ENCODE measurements at places on chromosomes 2 and 18. TPM values are rescaled to one million over a fixed set of nuclear protein-coding genes. Genes with fewer than 3 reads are reported as not detected.

The CNRIP1 gene
- 43.2 TPM for total RNA-seq

The EFEMP1 gene
- total RNA-seq, result 235 TPM

The CYP27A1 gene
- total RNA-seq, result 30.0 TPM

The LHCGR gene
- total RNA-seq, result not detected

The CRYGD gene
- total RNA-seq, result not detected

DNA sequence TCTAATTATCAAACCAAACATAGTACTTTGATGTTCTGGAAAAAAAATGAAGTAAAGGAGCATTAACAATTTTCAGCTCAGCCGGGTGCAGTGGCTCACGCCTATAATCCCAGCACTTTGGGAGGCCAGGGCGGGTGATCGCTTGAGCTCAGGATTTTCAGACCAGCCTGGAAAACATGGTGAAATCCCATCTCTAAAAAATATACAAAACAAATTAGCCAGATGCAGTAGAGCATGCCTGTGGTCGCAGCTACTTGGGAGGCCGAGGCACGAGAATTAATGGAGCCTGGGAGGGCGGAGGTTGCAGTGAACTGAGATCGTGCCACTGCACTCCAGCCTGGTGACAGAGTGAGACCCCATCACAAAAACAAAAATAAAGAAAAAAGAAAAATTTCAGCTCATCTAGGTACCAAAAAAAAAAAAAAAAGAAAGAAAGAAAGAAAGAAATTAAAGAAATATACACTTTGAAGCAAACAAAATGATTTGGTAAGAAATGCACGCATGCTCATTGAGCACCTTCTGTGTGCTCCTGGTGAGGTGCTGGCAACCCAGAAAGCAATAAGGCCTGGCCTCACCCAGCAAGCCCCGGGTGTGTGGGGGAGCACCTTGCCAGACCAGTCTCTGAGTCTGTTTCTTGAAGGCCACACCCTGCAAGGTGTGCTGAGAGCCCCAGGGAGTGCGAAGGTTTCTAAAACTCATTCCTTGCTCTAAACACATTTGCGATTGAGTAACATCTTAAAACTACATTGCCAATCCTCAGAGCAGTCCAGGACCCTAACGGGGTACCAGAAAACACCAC lies 133.5 kb downstream of the TFCP2L1 start:
- H3K4me3 ChIP-seq, result no peak overlapping the region
- peak; percentile 95 for DNase-seq
- H3K36me3 ChIP-seq, result no peaks in the 10 kb centered on the region
- peaks cover 17% of the 10 kb centered on the region for H3K4me1 ChIP-seq

DNA sequence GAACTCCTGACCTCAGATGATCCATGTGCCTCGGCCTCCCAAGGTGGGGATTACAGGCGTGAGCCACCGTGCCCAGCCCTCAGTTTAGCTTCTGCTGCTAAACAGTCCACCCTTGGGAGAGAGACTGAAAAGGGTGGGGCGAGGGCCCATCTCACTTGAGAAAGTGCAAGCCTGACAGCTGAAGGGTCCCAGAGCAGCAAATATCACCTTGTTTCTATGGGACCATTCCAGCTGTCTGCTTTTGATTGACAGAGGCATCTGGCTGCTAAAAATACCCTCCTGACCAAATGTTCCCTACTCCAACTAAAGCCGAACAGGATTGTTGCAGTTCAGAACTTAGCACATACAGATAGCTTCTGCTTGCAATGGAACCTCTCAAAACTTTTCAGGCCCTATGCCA lies 436 bp upstream of the SMYD1 start:
- H3K36me3 ChIP-seq, result no peaks in the 10 kb centered on the region
- H3K4me3 ChIP-seq, result no peak overlapping the region
- H3K27me3 ChIP-seq, result no peaks in the 10 kb centered on the region
- no peak for DNase-seq

DNA sequence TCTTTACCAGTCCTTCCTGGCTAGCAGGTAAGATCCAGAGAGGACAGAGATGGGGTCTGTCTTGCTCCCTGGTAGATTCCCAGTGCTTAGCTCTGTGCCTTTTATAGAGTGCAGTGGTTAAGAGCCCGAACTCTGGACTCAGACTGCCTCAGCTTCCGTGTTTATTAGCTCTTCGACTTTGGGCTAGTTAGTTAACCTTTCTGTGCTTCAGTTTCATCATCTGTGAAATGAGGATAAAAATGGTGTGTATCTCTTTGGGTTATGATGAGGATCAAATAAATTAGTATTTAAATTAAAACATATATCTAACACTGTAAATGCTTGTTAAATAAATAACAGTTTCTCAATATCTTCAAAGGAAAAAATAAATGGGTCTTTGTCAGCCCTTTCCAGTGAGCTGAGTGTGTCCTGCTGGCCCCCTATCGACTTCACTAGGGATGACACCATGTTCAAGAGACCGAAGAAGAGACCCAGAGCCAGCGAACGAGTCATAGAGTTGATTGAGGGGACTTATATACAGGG lies 38.2 kb downstream of the CERS6 start:
- no peak for DNase-seq
- peaks cover 16% of the 10 kb centered on the region for H3K4me1 ChIP-seq
- no peak overlapping the region for H3K4me3 ChIP-seq
- no peak overlapping the region for H3K27ac ChIP-seq
- no peaks in the 10 kb centered on the region for H3K27me3 ChIP-seq
- H3K36me3 ChIP-seq, result no peaks in the 10 kb centered on the region

GRCh38 chr2:150052457-150052856 lies 435.0 kb downstream of the RND3 start:
- no peak for DNase-seq
- H3K27me3 ChIP-seq, result no peaks in the 10 kb centered on the region
- H3K36me3 ChIP-seq, result no peaks in the 10 kb centered on the region
- H3K4me1 ChIP-seq, result no peaks in the 10 kb centered on the region
- H3K27ac ChIP-seq, result no peak overlapping the region

GRCh38 chr2:29425866-29426265 lies 310.7 kb downstream of the CLIP4 start:
- H3K36me3 ChIP-seq, result no peaks in the 10 kb centered on the region
- H3K27me3 ChIP-seq, result no peaks in the 10 kb centered on the region
- no peaks in the 10 kb centered on the region for H3K4me1 ChIP-seq
- no peak for DNase-seq
- no peak overlapping the region for H3K4me3 ChIP-seq

- H3K27ac ChIP-seq, result no peak overlapping the region
- H3K36me3 ChIP-seq, result no peaks in the 10 kb centered on the region
- peaks cover 81% of the 10 kb centered on the region for H3K4me1 ChIP-seq
- no peak overlapping the region for H3K4me3 ChIP-seq
- no peak for DNase-seq
Measured at GRCh38 chr2:101795033-101795432, 97.5 kb downstream of the MAP4K4 start.

DNA sequence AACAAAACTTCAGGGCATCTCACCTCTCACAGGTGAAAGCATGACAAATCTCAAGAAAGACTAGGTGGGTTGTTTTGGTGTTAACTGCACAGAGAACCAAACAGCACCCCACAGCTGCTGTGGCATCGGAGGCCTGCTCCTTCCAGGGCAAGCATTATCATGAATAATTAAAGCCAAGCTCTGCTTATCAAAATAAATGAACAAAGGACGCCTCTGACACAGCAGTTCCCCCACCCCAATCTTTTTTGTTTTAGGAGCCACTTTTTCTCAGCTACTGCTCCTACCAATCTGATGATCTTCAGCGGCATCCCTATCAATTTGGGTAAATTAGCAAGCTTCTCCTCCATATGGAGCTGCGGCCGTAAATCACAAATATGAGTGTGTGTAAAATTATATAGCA lies 58.6 kb downstream of the KLF7 start:
- no peak overlapping the region for H3K4me3 ChIP-seq
- H3K36me3 ChIP-seq, result peaks cover 15% of the 10 kb centered on the region
- H3K4me1 ChIP-seq, result no peaks in the 10 kb centered on the region
- DNase-seq, result no peak
- H3K27me3 ChIP-seq, result no peaks in the 10 kb centered on the region
- H3K27ac ChIP-seq, result no peak overlapping the region

DNA sequence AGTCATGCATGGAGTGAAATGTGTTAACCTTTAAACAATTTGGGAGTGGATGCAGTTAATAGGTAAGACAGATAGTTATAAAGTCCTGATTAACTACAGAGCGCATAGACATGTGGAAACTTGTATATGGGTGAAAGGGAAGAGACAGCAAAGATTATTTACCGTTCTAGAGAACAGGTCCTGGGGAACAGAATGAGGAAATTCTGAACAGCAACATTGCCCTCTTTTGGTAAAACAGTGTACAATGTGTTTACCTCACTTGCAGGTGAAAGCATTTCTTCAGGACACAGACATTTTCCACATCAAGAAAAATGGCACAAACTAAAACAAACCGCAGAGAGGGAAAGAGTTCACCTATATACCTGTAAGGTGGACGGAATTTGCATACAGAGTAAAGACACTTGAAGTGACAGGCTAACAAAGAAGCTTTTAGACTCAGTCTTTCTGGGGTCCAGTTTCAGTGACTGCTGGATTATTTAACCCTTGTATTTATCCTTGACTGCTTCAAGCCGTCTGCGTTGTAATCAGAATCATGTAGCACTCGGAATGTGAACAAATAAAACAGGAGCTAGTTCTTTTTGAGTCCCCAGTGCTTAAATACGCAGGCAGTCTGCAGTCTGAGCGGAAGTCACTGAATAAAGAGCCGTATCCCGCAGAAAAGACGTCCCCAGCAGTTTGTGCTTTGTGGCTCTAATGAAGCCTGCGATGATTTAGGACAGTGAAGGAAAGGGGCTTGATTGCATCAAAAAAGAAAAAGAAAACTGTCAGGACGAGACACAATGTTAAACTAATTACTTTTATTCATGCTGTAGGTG lies 364.8 kb upstream of the GALNT5 start:
- peak overlapping the region; percentile 32 for H3K4me3 ChIP-seq
- H3K27ac ChIP-seq, result no peak overlapping the region
- H3K4me1 ChIP-seq, result no peaks in the 10 kb centered on the region
- no peaks in the 10 kb centered on the region for H3K27me3 ChIP-seq
- DNase-seq, result no peak

GRCh38 chr2:61926531-61927477 lies 21.3 kb downstream of the COMMD1 start:
- H3K4me3 ChIP-seq, result no peak overlapping the region
- no peak for DNase-seq

DNA sequence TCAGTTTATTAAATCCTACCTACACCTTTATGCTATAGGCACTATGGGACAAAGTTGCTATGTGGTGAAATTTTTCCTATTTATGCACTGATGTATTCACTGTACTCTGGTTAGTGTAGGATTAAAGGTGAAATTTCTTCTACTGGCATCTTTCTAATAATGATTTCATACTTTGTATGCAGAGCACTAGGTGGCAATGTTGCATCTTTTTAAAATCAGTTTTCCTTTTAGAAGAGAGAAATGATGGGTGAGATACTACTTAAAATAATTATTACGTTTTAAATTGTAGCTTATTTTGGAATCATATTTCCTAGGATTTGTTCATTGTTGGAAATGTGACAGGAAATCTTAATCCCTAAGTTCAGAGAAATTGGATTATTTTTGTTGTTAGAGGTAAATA lies 150.9 kb downstream of the CD8B2 start:
- H3K4me3 ChIP-seq, result no peak overlapping the region
- H3K4me1 ChIP-seq, result peaks cover 11% of the 10 kb centered on the region
- no peak overlapping the region for H3K27ac ChIP-seq
- no peak for DNase-seq
- no peaks in the 10 kb centered on the region for H3K36me3 ChIP-seq
- H3K27me3 ChIP-seq, result no peaks in the 10 kb centered on the region

DNA sequence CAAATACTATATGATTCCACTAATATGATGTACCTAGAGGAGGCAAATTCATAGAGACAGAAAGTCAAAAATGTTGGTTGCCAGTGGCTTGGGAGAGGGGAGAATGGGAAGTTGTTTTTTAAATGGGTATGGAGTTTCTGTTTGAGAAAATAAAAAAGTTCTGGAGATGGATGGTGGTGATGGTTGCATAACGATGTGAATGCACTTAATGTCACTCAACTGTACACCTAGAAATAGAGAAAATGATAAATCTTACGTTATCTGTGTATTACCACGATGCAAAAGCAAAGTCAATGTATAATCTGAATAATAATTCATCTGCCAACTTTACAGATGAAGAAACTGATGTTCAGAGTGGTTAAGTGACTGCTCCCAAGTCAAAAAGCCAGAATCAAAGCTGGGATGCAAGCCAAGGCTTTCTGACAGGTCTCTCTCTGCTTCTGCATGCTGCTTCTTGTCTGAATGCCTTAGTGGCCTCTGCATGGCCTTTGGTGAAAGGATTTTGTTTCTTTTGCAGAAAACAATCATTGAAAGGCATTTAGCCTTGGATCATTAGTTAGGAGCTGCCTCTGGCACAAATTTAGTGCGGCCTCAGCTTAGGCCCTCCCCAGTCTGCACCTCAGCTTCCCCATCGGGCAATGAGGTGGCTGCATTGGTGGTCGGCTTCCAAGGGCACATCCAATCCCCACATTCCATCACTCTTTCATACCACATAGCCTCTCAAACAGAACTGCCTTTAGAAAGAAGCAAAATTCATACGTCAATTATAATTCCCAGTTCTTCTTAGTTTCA lies 46.5 kb upstream of the MYCN start:
- no peak for DNase-seq
- H3K36me3 ChIP-seq, result no peaks in the 10 kb centered on the region
- no peaks in the 10 kb centered on the region for H3K27me3 ChIP-seq
- no peaks in the 10 kb centered on the region for H3K4me1 ChIP-seq
- no peak overlapping the region for H3K4me3 ChIP-seq
- no peak overlapping the region for H3K27ac ChIP-seq

GRCh38 chr2:109560265-109560664 lies 53.5 kb downstream of the SEPTIN10 start:
- H3K4me1 ChIP-seq, result peaks cover 16% of the 10 kb centered on the region
- no peaks in the 10 kb centered on the region for H3K27me3 ChIP-seq
- no peak overlapping the region for H3K4me3 ChIP-seq
- no peaks in the 10 kb centered on the region for H3K36me3 ChIP-seq
- H3K27ac ChIP-seq, result no peak overlapping the region

- H3K36me3 ChIP-seq, result no peaks in the 10 kb centered on the region
- no peaks in the 10 kb centered on the region for H3K27me3 ChIP-seq
- peaks cover 13% of the 10 kb centered on the region for H3K4me1 ChIP-seq
- H3K27ac ChIP-seq, result peak overlapping the region; percentile 17
- H3K4me3 ChIP-seq, result peak overlapping the region; percentile 36
- peak; percentile 70 for DNase-seq
Measured at GRCh38 chr2:118774458-118775133, 72.9 kb downstream of the EN1 start.

- no peaks in the 10 kb centered on the region for H3K36me3 ChIP-seq
- H3K4me3 ChIP-seq, result no peak overlapping the region
Measured at GRCh38 chr18:34122724-34123334, 101.9 kb downstream of the NOL4 start.

GRCh38 chr2:178108176-178108575 lies 4.1 kb upstream of the RBM45 start:
- no peaks in the 10 kb centered on the region for H3K27me3 ChIP-seq
- DNase-seq, result no peak
- H3K4me1 ChIP-seq, result peaks cover 13% of the 10 kb centered on the region
